ENCODE measurements at places on chromosomes 1 and 21. TPM values are rescaled to one million over a fixed set of nuclear protein-coding genes. Genes with fewer than 3 reads are reported as not detected.

DOP1B gene
- 3.1 TPM for total RNA-seq

SPRR2F gene
- total RNA-seq = not detected

RXFP4 gene
- not detected for total RNA-seq

CACNA1S gene
- not detected for total RNA-seq

FAM78B gene
- 0.29 TPM for total RNA-seq

SLC25A24 gene
- total RNA-seq = 29.6 TPM

SUSD4 gene
- total RNA-seq = 0.48 TPM

C1orf141 gene
- total RNA-seq = not detected

CASQ2 gene
- not detected for total RNA-seq

C21orf58 gene
- 5.7 TPM for total RNA-seq

CD1E gene
- not detected for total RNA-seq

ARHGAP29 gene
- 13.8 TPM for total RNA-seq

DYNLT5 gene
- not detected for total RNA-seq

OR2L2 gene
- not detected for total RNA-seq

ALG14 gene
- total RNA-seq = 3.5 TPM

VWA1 gene
- total RNA-seq = 14.2 TPM

BCAN gene
- total RNA-seq = 0.12 TPM

COL24A1 gene
- 0.06 TPM for total RNA-seq

MIXL1 gene
- not detected for total RNA-seq

WDR3 gene
- 27.0 TPM for total RNA-seq

ZNF593OS gene
- not detected for total RNA-seq

RGS18 gene
- total RNA-seq = not detected

CD84 gene
- not detected for total RNA-seq

ARMH1 gene
- total RNA-seq = 0.38 TPM

C1orf105 gene
- total RNA-seq = not detected

GORAB gene
- 6.4 TPM for total RNA-seq

SIK1 gene
- total RNA-seq = 14.0 TPM

C8B gene
- not detected for total RNA-seq

CASQ1 gene
- total RNA-seq = not detected

DEPDC1 gene
- 13.5 TPM for total RNA-seq

LCE1E gene
- not detected for total RNA-seq

All from A549 treated with Mapracorat at 1 μM for 4 hours (cell line).